A673 (cell line): ENCODE measurements at places on chromosomes 6 and 20. TPM values are rescaled to one million over a fixed set of nuclear protein-coding genes. Genes with fewer than 3 reads are reported as not detected.

DNA sequence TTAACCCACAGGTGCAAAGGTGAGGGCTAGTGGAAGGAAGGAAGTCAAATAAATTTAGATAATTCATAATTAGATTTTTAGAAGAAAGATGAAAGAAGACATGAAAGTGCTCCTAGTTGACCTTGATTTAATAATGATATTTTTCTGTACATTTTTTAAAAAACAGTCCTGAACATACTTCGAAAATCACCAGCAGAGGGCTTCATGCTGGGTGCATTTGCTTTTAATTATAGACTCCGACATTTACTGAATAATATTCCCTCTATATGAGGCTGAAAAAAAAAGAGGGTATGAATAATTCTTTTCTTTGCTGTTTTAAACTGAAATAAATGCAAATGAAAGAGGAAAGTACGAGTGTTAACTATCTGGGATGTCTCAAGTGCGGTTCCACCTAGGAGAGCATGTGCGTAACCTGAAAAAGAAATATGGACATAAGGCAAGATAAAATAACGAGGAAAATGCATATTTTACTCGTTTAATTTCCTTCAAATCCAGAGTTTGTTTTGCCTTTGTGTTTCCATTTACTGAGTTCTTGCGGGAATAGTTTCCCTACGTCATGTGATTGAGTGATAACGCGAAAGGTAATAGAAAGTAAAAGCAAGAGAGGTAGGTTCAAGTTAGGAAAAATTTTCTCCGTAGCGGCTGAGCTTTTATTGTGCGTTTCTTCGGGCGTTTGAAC lies 3.1 kb upstream of the TFAP2B start:
- H3K36me3 ChIP-seq = no peaks in the 10 kb centered on the region
- peaks cover 6% of the 10 kb centered on the region for H3K4me1 ChIP-seq
- peak; percentile 37 for DNase-seq
- H3K27ac ChIP-seq = no peak overlapping the region

DNA sequence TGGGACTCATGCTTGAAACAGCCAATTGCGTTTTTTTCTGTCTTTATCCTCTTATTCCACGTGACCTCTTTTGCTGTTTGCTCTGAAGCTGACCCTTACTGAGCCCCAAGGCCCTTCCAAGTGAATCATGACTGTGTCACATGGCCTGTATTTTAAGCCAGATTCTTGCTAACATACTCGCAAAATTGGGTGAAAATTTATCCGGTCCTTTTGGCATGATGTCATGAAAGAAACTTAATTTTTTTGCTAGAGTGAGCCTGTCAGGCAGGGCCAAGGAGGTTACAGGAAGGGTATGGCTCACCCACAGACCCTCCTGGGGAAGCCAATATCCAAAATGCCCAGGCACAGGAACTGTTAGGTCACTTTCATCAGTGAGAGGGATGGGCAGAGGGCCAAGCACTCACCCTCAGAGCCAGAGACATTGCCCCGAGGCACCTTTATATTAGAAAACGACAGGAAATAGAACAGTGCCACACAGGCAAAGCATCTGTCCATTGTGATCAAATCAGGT lies 296.7 kb downstream of the CDH26 start:
- H3K27ac ChIP-seq = no peak overlapping the region
- H3K36me3 ChIP-seq = no peaks in the 10 kb centered on the region
- H3K4me1 ChIP-seq = peaks cover 4% of the 10 kb centered on the region

DNA sequence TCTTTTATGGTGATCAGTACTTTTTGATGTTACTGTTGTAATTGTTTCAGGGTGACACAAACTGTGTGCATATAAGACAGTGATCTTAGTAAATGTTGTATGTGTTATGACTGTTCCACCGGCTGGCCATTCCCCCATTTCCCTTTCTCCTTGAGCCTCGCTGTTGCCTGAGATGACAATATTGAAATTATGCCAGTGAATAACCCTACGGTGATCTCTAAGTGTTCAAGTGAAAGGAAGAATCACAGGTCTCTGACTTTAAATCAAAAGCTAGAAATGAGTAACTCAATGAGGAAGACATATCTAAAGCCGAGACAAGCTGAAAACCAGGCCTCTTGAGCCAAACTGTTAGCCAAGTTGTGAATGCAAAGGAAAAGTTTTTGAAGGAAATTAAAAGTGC lies 32.3 kb downstream of the TULP4 start:
- H3K4me1 ChIP-seq = no peaks in the 10 kb centered on the region
- H3K27ac ChIP-seq = no peak overlapping the region
- no peaks in the 10 kb centered on the region for H3K27me3 ChIP-seq
- no peak for DNase-seq

DNA sequence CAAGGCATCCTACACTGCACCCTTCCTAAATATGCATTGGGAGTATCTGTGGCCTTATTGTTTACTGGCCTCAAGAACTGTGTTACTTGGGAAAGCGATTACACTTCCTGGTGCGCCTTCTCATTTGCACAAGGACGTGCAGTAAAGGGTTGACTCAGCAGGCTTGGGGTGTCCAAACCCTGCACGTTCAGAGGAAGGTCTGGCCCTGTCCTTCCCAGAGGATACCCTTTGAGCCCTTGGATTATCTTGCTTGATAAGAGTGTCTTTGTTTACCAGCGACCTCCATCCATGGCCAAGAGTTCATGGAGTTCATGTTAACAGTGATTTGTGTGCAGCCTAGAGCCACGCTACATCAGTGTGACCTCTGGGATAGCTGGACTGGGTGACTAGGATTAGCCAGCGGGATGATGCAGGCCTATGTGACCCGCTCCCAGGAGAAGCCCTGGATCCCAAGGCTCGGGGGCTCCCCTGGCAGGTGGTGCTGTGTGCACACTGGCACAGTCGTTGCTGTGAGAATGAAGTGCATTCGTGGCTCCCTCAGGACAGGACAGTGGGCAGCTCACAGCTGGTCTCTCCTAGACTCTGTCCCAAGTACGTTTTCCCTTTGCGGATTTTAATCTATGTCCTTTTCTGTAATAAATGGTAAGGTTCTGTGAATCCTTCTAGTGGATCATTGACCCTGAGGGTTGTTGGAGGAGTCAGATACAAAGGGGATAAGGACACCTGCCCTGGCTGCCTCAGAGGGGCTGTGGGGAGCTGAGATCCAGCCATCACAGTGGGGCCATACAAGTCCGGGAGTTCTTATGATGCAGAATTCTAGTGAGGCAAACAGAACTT lies 73.5 kb downstream of the TTLL2 start:
- no peaks in the 10 kb centered on the region for H3K4me1 ChIP-seq
- no peak overlapping the region for H3K27ac ChIP-seq
- no peak for DNase-seq
- H3K4me3 ChIP-seq = no peak overlapping the region
- H3K27me3 ChIP-seq = no peaks in the 10 kb centered on the region
- no peaks in the 10 kb centered on the region for H3K36me3 ChIP-seq

- peak within 1 kb of the TSS; percentile 85 for H3K27ac ChIP-seq
- peak within 1 kb of the TSS; percentile 61 for H3K4me3 ChIP-seq
- peaks cover 31% of the 10 kb centered on the region for H3K36me3 ChIP-seq
- H3K27me3 ChIP-seq = no peaks in the 10 kb centered on the region
- DNase-seq = no peak
- peaks cover 5% of the 10 kb centered on the region for H3K4me1 ChIP-seq
Observed at GRCh38 chr6:31157513-31158139, at the start of gene CCHCR1. Gene CCHCR1 (minus strand): TSS chr6:31157802. CDS start chr6:31157600, 202 bp downstream.

- no peaks in the 10 kb centered on the region for H3K27me3 ChIP-seq
- H3K27ac ChIP-seq = no peak overlapping the region
- no peak overlapping the region for H3K4me3 ChIP-seq
- no peak for DNase-seq
Observed at GRCh38 chr6:14280006-14280510, 162.5 kb downstream of the CD83 start.

GMPR gene
- 0.32 and 0.76 TPM in 2 replicates for total RNA-seq

ZC2HC1B gene
- total RNA-seq = not detected in 2 replicates

DNA sequence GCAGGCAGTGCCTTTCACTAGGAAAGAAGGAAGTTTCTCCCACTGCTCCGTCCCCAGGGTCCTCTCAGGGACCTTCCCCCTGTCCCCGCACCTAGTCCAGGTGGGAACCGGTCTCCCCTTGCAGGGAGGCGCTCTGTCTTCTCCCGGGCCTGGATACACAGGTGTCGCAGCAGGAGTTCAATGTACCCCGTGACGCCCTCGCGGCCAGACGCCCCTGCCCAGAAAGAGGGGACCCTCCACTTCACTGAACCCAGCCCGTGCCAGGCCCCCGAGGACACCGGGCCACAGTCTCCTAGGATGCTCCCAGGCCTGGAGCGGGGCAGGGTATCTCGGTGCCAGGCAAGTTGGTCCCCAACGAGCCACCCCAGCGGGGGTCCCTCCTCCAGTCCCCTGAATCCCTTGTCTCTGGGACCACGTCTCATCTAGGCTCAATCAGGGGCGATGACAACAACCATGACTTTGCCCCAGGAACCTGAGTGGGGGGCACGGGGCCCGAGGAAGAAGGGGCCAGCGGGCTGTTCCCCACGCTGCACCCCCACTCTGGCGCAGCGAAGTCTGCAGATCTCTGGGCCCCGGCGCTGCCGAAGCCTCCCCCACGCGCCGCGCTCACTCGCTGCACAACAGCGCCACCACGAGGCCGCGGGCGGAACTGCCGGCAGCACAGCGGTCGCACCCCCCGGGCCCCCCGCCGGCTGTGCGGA lies 103.0 kb downstream of the EDN3 start:
- peaks cover 79% of the 10 kb centered on the region for H3K27me3 ChIP-seq
- H3K27ac ChIP-seq = no peak overlapping the region
- DNase-seq = peak; percentile 66
- H3K36me3 ChIP-seq = no peaks in the 10 kb centered on the region

LY6G6F gene
- not detected in 2 replicates for total RNA-seq

GRCh38 chr6:15768999-15769398 lies 106.2 kb upstream of the DTNBP1 start:
- no peaks in the 10 kb centered on the region for H3K4me1 ChIP-seq
- H3K4me3 ChIP-seq = no peak overlapping the region

DNA sequence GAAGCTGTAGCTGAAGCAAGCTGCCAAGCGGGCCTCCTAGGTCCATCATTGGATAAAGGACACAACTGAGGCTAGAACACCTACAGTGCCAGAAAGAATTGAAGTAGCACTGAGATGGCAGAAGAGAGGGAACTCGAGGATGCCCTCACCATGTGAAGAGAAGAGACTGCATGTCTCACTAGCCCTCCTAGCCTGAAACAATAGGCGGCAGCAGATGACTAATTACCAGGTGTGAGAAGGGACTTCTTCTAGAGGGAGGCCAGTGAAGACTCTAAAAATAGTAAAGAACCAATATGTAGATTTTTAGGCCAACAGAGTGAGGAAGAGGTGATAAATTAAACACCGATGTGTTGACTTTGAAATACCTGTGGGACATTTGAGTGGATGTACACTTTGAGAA lies 50.3 kb downstream of the LGSN start:
- no peak for DNase-seq
- H3K36me3 ChIP-seq = no peaks in the 10 kb centered on the region
- no peak overlapping the region for H3K27ac ChIP-seq
- peaks cover 32% of the 10 kb centered on the region for H3K4me1 ChIP-seq

DNA sequence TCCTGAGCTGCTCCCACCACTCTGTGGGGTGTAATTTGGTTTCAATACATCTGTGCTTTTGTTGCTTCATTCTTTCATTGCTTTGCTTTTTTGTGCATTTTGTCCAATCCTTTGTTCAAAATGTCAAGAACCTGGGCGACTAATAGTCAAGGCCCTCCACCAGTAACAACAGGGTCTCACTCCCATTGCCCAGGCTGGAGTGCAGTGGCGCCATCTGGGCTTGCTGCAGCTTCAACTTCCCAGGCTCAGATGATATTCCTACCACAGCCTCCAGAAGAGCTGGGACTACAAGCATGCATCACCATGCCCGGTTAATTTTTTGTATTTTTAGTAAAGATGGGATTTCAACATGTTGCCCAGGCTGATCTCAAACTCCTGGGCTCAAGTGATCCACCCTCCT lies 169.2 kb downstream of the EYA2 start:
- H3K4me3 ChIP-seq = no peak overlapping the region
- no peaks in the 10 kb centered on the region for H3K27me3 ChIP-seq
- H3K27ac ChIP-seq = no peak overlapping the region
- no peaks in the 10 kb centered on the region for H3K36me3 ChIP-seq
- no peaks in the 10 kb centered on the region for H3K4me1 ChIP-seq
- DNase-seq = no peak

DEF6 gene
- total RNA-seq = 0.37 and 0.44 TPM in 2 replicates
